ENCODE measurements at places on chromosomes 6 and 20.

- DNase-seq = no peak
Observed at GRCh38 chr20:62923669-62924441, 2.5 kb downstream of the DIDO1 start.

DNA sequence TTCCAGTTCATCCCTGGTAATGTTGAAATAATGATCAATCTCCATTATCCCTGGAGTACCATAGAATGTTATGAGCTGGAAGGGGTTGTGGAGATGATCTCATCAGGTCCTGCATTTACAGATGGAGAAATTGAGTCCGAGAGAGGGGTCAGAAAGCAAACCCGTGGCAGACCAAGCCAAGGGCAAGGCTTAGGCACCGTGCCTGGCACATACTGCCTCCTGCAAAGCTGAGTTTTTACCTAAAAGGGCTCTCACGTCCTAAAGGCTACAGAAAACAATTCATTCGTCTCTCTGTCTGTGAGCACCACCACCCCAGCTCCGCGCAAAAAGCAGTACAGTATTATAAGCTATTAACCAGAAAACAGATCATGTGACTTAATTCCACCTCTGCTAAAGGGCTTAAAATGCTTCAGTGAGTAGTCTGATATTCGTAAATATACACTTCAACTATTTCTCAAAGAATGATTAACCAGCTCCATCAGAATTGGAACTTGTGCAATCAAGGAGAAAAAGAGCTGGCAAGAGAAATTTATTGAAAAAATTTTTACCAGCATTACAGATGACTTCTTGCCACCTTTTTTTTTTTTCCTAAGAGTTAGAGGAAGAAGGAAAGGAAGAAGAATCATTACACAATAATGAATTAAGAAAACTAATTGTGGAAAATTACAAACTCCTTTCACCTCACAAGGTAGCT lies 3.4 kb upstream of the PARD6B start:
- DNase-seq = no peak

DNA sequence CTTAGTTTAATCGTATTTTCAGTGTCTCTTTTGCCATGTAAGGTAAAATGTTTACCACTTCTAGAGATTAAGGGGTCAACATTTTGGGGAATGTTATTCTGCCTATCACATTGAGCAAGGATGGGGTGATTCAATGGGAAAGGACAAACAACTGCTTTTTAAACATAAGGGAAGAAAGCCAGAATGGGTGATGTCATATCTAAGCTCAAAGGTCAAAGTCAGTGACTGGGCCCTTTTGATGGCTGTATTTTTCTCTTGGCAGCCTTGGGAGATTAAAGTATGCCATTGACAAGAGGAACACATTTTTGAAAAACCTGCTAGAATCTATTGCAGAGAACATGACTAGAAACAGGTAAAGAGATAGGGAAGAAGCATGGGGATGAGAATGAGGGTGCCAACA lies 477.3 kb upstream of the IRAK1BP1 start:
- no peak for DNase-seq

DNA sequence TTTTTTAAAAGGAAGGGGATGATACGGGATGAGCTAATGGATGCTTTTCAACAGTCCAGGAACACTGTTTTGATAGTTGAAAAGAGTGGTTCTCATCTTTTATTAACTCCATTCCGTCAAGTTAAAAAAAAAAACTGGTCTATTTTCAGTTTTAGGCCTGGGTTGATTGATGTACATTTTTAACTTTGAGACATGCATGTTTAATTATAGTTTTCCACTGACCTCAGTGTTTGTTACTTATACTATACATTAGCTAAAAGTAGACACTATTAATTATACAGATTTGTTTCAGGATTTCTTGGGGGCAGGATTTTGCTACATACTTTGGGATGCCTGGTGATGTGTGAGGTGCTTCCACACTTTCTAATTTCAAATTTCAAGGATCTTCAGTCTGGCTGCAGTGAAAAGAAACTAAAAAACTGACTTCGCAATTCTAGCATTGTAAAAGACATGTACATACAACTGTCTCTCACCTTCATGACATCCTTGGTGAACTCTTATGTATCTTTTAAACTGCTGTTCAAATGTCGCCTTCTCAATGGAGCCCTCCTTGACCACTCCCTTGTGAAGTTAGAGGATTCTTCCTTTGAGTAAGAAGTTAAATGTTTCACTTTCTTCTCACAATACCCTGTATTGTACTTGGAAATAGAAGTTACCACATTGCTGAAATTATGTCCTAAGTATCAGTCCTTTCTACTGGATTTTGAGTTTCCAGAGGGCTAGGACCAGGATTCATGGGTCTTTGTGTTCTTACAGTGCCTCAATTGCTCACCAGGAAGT lies 101.7 kb downstream of the TSHZ2 start:
- no peak for DNase-seq

GRCh38 chr20:17765017-17765416 lies 65.3 kb downstream of the BANF2 start:
- no peak for DNase-seq

DNA sequence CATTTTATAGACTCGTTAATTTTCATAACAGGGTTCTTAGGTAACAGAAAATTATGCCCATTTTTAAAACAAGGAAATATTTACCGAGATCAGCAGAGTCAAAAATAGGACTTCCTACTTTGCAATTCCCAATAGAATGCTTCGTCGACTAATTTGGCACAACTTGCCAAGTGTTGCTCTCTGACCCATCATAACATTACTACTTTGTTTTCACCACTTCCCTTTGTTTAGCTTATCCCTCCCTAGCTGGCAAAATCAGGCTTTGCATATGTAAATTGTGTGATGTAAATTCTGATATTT lies 914 bp upstream of the RANBP9 start:
- DNase-seq = no peak

GRCh38 chr6:129525055-129525454 lies 184.9 kb downstream of the ARHGAP18 start:
- no peak for DNase-seq

GRCh38 chr6:139126255-139126654 lies 8.6 kb upstream of the HECA start:
- DNase-seq = no peak

DNA sequence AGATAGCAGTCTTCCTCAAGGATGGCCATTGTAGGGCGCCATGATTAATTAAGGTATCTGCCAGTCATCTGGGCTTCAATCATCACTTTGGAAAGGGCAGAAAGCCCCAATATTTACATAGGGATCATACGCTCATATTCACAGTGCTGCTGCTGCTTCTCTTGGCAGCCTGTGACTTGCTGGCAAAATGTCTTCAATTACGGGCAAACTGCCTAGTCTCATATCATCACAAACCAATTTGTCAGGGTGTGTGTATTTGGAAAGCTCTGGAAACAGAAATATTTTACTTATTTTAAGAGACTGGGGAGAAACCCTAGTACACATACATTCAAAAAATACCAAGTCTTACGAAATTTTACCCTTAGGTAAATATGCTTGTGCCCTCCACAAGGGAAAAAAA lies 77.6 kb downstream of the SAMD5 start:
- no peak for DNase-seq

- DNase-seq = no peak
Observed at GRCh38 chr6:151677404-151677803, 130.1 kb upstream of the ESR1 start.

DNA sequence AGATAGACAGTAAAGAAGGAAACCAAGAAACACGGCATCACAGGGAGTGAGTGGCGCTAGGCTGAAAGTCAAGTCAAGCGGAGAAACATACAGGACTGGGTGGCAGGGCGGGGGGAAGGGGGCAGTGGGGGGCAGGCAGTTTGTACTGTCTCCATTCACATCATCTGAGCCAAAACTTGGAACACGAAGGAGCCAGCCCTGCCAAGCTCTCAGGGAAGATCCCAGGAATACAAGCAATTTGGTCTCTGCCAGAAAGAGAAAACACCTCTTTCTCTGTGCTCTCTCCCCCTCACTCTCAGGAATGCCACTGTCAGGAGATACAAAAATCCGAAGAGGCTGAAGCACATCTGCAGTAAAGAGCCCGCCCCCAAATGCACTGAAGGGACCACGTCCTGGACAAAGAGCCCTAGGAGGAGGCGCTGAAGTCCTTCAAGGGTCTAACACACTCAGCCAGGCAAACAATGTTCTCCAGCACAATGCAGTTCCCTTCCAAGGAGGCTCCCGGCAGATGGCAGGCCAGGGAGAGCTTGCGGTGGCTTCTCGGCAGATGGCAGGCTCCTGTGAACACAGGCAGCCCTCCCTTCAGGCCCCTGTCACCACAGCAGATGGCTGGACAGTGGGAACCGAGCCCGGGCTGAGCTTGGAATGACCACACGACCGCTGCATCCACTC lies 90.0 kb downstream of the ATP9A start:
- DNase-seq = no peak

DNA sequence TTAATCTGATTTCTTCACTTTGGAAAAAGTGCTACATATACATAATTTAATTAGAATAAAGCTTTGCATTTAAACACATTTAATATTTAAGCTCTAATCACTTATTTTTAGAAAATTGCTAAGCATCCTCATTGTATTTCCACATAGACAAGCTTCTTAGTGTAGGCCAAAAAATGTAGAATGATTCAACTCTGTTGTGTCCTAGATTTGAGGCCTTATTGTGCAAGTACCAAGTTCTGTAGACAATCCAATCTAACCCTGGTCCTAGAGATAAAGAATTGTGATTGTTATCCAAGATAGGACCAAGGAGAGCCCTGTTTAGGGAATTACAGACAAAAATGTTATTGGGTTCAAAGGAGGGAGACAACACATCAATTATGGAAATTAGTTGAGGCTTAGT lies 27.6 kb downstream of the MRAP2 start:
- DNase-seq = no peak

DNA sequence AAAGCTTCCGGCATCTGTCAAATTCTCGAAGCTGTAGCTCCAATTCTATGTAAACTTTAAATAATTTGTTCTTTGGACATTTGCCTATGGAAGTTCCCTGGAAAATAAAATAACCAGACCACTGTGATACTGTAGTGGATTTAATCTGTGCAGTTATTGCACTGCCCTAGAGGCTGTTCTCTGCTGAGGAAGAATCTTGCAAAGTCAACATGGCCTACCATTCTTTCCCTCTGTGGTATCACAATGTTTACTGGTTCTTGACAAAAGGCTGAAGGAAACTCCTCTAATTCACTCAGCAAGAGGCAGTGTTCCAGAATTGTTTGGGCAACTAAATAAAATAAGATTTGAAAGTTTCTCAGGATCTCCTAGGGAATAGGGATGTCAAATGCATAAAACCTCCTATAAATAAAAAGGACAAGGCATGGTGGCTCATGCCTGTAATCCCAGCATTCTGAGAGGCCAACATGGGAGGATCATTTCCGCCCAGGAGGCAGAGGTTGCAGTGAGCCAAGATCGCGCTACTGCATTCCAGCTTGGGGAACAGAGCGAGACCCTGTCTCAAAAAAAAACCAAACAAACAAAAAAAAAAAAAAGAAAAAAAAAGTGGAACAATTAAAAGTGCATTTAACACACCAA lies 12.4 kb downstream of the CRNKL1 start:
- no peak for DNase-seq

DNA sequence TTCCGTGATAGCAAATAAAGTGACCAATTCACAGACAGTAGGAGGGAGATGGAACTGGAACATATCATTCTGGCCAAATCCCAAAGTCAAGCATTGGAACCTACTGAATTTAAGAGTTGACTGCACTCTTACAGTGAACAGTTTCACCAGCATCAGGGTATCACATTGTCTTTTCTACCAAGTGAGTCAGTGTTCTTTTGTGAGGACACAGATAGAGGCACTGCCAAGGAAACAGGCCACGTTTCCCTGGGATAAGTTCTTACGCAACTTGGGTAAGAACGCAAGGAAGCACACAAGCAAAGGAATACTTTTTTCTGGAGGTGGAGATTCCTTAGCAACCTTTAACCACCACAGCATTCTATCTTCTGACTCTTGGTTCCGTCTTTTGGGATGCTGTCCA lies 28.6 kb upstream of the ENPP5 start:
- no peak for DNase-seq

GRCh38 chr6:126535595-126535994 lies 195.7 kb downstream of the CENPW start:
- DNase-seq = no peak

DNA sequence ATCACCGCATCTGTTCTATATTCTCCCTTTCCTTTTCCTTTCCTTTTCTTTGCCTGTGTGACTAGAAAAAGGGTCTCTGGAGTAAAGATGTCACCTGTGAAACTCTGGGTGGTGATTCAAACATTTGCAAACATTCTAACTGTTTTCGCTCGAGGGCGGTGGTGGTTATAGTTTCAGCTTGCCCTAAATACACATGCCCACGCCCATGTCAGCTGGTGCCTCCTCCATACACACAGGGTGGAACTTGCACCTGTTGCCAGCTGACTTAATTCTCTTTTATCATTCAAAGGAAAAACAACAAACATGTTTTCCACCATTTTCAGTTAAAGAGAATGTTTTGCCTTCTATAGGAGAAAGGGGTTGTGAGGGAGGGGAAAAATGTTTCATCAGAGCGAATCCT lies 381.9 kb upstream of the ARID1B start:
- no peak for DNase-seq

DNA sequence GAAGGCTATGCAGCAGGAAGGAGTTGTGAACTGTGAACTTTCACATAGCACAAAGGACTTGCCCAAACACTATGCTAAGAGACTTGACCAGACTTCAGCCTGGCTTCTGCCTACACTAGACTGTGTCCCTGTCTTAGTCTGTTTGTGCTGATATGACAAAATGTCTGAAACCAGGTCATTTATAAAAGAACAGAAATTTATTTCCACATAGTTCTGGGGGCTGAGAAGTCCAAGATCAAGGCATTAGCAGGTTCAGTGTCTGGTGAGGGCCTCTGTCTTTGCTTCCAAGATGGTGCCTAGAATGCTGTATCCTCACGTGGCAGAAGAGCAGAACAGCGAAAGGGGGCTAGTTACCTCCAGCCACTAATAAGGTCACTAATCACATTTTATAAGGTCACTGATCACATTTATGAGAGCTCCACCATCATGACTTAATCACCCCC lies 16.0 kb upstream of the MCM3 start:
- DNase-seq = no peak

GRCh38 chr6:49003348-49003747 lies 459.7 kb downstream of the MMUT start:
- DNase-seq = no peak

GRCh38 chr6:167579806-167580618 lies 246.7 kb upstream of the AFDN start:
- DNase-seq = no peak
